ENCODE measurements at places on chromosomes 6 and 20.

DNA sequence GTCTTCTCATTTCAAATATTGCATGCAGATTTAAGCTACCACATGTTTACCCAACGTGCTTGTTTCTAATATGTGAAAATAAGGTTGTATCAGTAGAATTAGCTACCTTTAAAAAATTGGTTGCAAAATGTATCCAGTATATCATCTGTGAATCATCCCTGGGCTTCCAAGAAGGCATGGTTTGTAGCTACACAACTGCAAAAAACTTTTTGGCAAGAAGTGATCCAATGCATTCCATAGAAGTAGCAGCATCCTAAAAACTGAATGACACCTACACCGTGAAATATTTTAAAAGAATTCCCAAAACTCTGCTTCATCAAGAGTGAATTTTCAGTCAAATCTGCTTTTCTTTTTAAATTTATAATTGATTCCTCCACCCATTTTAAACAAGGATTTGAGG is 89.1 kb downstream of the AIG1 start:
- DNase-seq, result no peak

DNA sequence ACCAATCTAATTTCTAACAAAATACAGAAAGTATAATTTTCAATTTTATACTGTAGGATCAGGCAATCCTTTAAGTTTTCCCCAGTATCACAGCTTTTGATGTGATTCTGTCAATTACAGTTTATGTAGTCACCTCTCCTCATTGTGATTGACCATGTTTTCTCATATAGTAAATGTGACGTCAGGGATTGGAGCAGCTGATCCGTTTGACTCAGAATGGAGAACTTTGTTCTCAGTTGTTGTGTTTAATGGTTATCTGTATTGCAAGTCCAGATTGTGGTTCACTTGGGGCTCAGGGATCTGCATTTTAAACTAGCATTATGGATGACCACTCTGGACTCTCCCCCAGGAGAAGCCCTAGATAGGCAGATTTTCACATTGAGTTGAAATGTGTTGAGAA is 90.6 kb downstream of the DNAH8 start:
- no peak for DNase-seq

DNA sequence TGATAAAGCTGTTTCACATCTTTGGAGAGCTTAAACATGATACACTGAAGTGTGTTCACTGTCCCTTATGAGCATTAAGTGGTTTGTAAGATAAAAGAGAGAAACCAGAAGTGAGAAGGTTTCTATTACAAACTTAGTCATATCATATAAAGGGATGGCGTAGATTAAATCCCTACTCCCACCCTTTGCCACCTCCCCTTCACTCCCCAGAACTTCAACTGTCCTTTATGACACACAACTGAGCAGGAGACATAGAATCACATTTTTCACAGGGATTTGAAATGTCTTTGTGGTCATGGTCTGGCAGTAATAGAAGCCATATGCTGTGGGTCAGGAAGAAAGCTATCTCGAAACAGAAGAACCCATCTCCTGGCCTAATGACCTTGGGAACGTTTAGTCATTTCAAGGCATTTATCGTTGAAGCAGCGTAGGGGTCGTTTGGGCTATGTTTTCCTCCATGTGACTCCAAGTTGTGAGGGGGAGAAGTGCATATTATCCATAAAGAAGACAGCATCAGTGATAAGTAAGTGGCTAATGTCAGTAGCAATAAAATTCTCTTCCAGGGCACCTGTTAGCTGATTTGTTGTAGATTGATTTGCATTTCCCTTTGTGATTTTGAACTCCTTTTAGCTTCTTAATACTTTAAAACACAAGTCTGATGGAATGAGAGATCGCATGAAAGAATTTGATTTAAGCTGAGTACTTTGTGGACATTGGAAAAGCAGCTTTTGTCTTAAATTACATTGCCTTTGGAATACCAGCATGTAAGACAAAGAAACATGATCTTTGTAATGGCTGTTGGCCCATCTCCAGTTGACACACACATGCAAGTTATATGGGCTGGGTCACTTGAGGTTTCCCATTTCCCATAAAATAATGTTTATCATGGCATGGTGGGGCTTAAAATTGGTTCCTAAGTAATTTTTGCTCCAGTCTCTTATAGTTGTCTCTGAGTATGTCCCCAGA is 501.5 kb upstream of the FLRT3 start:
- no peak for DNase-seq

DNA sequence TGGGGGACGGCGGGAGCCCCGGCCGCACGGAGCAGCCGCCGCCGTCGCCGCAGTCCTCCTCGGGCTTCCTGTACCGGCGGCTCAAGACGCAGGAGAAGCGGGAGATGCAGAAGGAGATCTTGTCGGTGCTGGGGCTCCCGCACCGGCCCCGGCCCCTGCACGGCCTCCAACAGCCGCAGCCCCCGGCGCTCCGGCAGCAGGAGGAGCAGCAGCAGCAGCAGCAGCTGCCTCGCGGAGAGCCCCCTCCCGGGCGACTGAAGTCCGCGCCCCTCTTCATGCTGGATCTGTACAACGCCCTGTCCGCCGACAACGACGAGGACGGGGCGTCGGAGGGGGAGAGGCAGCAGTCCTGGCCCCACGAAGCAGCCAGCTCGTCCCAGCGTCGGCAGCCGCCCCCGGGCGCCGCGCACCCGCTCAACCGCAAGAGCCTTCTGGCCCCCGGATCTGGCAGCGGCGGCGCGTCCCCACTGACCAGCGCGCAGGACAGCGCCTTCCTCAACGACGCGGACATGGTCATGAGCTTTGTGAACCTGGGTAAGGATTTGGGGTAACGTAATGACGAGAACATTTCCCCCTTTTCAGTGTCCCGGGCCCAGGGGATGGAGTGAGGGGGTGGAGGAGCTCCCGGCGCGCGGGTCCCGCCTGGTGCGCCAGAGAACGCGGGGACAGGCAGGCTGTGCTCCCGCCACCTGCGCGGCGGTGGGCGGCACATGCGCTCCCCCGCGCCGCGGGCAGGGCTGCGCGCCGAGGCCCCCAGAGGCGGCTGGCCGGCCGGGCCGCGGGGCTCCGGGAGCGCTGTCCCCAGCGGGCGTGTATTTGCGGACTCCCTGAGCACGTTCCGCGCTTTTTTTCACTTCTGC is 1.4 kb downstream of the BMP6 start:
- DNase-seq, result no peak

DNA sequence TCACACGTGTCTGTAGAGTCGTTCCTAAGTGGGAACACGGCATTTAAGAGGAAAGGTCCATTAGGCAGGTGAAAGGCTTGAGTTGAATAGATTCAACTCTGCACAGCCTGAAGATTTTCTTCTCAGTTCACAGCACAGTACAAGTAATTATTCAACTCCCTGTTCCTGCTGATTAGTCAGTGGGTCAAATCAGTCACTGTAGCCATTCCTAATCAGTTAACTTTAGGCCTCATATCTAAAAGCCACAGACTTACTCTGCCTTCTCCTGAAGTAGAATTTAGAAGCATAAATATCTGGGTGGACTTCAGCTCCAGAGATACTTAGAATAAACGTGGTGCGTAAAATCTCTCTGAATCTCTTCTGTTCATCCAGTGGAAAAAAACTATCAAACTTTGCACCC is 872.4 kb downstream of the C6orf118 start:
- DNase-seq, result no peak

Measured in stimulated activated CD8-positive, alpha-beta memory T cell treated with anti-CD3 and anti-CD28 coated beads, Interleukin-7, amount 100 ng/mL, for 1 hour (primary cell).